Activated naive CD8-positive, alpha-beta T cell treated with anti-CD3 and anti-CD28 coated beads, Interleukin-2, amount 50 U/mL, for 16 hours (primary cell): ENCODE measurements at places on chromosomes 1 and 21.

DNA sequence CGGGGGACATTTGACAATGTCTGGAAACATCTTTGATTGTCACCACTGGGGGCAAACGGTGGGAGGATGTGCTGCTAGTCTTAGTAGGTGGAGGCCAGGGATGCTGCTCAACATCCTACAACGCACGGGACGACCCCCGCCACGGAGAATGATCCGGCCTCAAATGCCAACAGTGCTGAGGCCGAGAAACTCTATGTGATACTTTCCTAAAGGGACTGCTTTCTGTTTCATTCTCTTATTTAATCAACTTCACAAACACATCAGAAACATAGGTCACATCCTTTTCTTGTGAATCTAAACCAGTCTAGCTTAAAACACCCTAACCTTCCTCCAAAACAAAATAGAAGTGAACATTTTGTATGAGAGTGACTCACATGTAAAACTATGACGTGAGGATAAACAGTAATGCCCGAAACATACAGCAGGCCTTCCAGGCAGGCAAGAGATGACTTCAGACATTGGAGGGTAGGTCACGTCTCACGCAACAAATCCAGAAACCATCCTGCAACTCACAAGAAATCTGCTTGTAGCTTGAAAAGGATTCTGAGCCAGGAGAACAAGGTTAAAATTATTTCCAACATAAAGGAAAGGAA is 37.2 kb upstream of the ETS2 start:
- DNase-seq: peak; percentile 38

DNA sequence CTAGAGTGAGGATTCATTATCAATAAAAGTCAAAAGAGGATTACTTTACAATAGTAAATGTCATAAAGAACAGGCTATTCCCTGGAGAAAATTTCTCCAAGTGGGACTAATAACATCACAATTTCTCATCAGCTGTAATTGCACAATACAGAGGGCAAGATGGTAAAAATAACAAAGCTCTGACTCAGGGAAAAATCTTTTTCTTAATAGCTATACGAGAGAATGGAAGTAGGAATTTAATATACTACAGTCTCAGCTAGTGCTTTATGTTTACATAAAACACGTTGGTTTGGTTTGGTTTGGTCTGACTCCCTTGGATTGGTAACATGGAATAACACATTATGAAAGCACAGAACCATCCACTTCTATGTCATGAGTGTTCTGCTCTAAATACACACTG is 397.6 kb downstream of the LRRIQ3 start:
- no peak for DNase-seq

DNA sequence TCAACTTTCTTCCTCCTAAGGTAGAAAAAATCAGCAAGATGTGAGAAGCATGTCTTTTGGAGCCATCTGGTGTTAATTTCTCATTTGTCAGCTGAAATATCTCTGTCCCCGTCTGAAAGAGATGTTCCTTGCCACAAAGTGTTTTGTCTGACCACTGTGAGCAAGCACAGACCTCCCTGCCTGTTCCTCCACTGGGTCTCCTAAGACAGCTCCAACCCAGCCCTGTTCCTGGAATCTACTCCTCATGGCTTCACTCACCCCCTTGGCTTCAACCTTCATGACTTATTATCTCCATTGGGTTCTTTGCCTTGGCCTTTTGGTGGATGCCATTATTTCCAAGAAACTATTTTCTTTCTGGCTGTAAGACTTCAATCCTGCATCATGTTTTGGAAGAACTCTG is 65.7 kb upstream of the CACHD1 start:
- DNase-seq: no peak

- DNase-seq: peak; percentile 24
Observed at GRCh38 chr1:61588736-61589672, 135.9 kb downstream of the TM2D1 start.

DNA sequence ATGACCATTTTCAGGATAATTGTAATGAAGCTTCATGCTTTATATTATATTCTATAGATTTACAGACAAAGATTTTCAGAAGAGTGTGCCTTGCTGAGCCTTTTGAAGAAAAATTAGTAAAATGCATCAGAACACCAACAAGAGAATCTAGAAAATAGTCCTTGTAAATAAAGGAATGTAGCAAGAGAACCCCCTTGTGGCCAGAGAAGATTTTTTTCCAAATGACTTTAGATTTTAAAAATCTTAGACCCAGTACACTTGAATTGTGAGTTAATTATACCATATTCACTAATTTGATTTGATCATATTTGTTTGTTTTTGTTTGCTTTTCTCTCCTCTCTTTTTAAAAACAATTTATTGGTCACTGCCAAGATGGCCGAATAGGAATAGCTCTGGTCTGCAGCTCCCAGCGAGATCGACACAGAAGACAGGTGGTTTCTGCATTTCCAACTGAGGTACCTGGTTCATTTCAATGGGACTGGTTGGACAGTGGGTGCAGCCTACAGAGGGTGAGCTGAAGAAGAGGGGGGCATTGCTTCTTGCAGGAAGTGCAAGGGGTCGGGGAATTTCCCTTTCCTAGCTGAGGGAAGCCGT is 12.8 kb upstream of the IFI44L start:
- no peak for DNase-seq

- DNase-seq: no peak
Observed at GRCh38 chr1:152926091-152926490, 17.7 kb downstream of the IVL start.

GRCh38 chr1:1947493-1947892 is 28.4 kb upstream of the TMEM52 start:
- DNase-seq: no peak

- DNase-seq: no peak
Observed at GRCh38 chr1:7252411-7253117, 467.3 kb downstream of the CAMTA1 start.

- DNase-seq: no peak
Observed at GRCh38 chr1:15141935-15142539, 11.5 kb upstream of the TMEM51 start.

DNA sequence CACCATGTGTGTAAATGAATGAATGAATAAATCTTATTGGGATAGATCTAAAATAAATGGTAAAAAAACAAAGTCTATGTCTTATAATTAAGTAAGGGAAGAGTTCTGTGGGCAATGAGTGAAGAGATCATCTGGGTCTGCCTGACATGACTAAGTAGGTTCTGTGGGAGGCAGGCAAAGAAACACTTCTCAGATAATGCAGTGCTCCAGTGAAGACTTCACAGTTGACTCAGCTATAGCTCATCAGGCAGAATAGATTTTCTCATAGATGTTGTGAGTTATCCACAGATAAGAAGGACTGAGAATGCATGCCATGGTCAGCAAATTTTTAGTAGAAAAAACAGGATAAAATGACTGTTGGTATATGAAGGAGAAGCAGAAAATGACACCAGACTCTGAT is 12.4 kb downstream of the KRTAP22-2 start:
- no peak for DNase-seq

- no peak for DNase-seq
Observed at GRCh38 chr1:239112101-239112935, 274.1 kb upstream of the CHRM3 start.

GRCh38 chr21:45309069-45309986 is 21.6 kb upstream of the POFUT2 start:
- no peak for DNase-seq

- no peak for DNase-seq
Observed at GRCh38 chr1:244052016-244052727, 1.1 kb downstream of the ZBTB18 start.
